ENCODE measurements at places on chromosomes 16 and 17.

DNA sequence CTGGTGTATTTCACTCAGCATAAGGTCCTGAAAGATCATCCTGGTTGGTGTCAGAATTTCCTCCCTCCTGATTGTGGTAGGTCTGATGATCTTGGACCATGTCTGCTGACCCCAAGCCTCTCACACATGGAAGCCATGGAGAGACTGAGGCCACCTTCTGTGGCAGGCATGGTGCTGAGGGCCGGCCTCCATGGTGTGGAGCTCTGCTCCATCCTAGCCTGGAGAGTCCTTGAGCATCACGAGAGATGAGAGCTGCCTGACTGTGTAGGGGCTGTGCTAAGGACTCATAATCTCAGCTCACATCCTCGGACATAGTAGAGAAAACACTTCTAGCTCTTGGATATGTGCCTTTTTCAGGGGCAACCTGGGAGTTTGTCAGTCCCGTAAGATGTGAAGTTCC, 40.6 kb downstream of the MPRIP start:
- no peak for DNase-seq

GRCh38 chr16:66462912-66463311, 35.8 kb downstream of the BEAN1 start:
- DNase-seq, result no peak

DNA sequence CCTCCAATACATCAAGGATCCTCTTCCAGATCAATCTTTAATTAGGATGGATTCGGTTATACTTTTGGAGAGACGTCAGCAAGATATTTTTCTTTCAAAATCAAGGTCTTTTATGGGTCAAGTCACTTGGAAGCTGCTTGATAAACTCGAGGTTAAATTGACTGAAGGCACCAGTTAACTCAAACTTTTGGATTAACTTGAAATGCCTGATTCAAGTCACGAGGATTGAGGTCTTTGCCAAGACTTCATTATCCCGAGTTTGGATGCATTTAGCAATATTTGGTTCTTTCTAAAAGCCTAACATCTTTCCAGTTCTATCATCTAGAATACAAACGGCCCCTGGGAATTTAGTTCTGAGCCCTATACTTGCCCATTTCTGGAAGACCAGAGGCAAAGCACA, 82.9 kb downstream of the MYH11 start:
- DNase-seq, result no peak

DNA sequence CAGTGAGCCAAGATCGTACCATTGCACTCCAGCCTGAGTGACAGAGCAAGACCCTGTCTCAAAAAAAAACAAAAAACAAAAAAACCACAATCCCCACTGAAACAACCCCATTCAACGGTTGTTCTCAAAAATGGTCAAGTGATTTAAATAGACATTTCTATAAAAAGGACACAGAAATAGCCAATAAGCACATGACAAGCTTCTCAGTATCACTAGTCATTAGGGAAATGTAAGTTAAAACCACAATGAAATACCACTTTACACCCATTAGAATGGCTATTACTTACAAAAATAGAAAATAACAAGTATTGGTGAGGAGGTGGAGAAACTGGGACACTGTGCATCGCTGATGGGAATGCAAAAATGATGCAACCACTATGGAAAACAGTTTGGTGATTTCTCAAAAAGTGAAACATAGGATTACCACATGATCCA, 26.6 kb upstream of the MYLK3 start:
- no peak for DNase-seq
